ENCODE measurements at places on chromosomes 3 and 15.

GRCh38 chr3:126523745-126524428 lies at the start of gene CHST13:
TSS of gene CHST13 (plus strand) at chr3:126524155. CDS start at chr3:126524333, 178 bp downstream.
- no peak for DNase-seq

DNA sequence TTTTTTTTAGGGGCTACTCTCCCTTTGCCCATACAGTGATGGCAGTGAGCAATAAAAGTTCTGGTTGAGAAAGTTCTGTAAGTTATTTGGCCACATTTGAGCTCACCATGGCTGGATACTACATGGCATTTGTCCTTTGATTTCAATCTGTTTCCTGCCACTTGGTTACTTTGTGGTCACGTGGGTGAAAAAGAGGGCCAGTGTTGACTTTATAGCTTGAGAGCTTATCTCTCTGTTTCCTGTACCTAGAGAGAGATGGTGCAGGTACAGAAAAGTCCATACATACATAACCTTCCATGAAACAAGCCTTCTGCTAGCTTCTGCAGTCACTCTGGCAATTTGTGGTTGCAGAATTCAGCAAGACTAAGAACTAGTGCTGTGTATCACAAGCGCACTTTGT lies 23.4 kb upstream of the MECOM start:
- no peak for DNase-seq

DNA sequence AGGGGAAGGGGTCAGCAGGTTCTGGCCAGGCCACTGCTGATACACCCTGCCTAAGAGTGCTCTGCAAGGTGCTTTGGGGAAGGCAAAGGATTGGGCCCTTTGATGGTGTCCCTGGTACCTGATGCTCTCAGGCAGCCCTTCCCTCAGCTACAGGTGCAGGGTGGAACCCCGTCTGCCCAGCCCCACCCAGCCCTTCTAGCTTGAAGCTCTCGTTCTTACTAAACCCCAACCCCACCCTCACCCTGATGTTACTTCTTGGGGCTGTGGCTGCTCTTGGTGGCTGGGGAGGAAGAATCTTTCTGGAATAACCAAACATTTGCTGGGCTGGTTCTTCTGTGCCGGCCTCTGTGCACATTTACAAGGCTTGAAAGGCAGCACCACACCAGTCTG lies 6.4 kb downstream of the GNAI2 start:
- no peak for DNase-seq

DNA sequence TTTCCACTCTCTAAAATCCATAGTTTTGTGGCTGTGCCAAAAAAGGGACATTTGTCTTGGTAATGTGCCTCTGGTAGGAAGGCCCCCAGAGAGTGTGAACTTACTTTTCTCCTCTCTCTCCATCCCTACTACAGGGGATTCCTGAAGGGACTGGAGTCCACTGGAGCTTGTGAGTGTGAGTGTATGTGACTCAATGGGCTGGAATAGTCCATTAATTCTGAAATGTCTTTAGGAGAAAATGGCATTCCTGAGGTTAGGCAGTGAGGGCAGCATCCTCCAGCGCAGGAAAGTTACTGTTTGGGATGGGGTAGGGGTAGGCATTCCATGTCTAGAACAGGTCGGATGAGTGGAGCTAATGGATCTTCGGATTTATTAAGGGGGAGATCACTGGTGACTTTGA lies 59.8 kb upstream of the CACNA2D3 start:
- no peak for DNase-seq

DNA sequence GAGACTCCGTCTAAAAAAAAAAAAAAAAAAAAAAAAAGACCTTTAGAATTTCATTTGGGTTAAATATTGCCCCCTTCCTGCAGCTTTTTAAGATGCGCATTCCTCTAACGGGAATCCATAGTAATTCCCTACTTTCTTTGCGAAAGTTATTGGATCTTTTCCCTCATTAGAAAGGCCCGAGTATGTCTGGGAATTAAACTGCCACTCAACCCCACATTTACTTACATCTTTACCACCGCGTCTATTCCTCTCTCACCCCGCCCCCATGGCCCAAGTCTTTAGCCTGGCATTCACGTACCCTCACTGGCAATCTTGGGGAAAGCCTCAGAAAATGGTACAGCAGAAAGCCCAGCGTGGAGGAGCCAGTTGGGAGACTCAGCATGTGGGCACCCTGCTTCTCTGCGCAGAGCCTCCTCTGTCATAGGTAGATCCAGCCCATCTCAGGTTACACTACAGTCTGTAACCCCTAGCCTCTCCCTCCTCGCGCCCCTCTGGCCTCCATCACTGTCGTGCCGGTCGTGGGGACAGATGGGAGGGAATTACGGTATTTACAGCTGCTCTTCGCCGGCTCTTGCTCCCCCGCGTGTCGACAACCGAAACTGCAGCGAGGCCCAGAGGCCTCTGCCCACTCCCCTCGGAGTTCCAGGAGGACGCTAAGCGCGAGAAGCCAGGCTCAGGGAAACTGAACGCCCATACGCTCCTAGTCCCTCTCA lies 6.4 kb upstream of the ANKDD1A start:
- DNase-seq: no peak

- no peak for DNase-seq
Measured at GRCh38 chr3:157856078-157856939, 249.9 kb downstream of the SHOX2 start.

GRCh38 chr3:183815563-183815940 lies 9.8 kb downstream of the MAP6D1 start:
- no peak for DNase-seq

GRCh38 chr15:88036154-88036839 lies 220.2 kb downstream of the NTRK3 start:
- no peak for DNase-seq

DNA sequence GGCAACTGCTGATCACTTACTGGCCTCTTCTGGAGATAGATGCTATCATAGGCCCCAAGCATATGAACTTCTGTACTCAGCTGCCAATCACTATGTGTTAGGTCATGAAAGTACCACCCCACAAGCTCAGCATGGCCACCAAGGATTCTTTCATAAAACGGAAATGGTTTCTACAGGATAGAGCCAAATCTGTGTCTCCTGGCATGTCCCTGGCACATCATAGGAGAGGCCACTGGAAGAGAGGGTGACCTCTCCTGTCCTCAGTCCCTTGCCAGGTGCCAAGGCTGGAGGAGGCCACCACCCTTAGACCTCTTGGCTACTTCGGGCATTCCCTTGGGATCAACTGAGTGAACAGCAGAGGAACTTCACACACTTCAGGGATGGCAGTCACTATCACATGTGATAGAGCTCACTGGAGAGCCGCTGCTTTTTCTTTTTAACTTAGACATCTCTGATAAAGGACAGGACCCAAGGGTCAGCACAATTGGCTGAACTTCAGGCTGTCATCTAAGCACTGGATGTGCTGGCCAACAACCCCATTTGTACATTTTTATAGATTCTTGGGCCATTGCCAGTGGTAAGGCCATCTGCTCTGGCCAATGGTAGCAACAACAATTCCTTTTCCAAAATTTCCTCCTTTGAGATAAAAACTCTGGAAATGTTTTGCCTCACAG lies 425.2 kb downstream of the SQOR start:
- DNase-seq: no peak

DNA sequence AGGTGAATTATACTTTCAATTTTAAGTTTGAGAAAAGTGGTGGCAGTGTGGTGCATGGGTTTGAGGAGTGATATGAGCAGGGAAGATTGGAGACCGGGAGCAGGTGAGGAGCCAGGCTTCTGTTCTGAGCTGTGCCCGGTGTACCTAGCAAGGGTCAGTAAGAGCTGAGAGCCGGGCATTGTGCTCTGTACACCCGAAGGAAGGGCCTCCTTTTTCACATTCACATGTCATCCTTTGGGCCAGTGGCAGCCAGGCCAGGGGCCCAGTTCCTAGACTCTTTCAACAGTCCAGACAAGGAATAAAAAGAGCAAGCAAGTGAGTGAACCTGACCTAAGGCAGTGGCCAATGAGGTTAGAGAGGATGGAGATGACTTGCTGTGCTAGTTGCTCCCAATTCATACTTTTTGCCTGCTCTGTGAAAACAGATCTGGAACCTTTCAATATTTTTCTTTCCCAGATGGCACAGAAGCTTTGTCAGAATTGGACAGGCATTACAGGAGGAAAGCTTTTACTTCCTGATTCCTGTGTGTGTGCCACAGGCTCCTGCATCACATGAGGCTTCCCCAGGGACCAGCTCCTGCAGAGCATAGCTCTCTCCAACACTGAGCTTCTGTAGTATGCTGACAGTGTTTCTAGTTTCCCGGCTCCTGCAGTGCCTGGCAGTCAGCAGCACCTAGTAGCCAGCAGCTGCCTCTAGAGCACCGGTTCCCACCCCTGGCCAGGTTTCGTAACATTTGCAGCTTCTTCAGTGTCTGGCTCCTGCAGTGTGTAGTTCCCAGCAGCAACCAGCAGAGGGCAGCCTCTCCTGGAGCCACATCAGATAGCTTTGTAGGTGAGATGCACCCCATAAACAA lies 5.3 kb upstream of the TRA2B start:
- DNase-seq: peak; percentile 54

GRCh38 chr3:193929373-193929772 lies 206.6 kb upstream of the HES1 start:
- no peak for DNase-seq

- DNase-seq: no peak
Measured at GRCh38 chr3:25306066-25306465, 122.0 kb upstream of the RARB start.

DNA sequence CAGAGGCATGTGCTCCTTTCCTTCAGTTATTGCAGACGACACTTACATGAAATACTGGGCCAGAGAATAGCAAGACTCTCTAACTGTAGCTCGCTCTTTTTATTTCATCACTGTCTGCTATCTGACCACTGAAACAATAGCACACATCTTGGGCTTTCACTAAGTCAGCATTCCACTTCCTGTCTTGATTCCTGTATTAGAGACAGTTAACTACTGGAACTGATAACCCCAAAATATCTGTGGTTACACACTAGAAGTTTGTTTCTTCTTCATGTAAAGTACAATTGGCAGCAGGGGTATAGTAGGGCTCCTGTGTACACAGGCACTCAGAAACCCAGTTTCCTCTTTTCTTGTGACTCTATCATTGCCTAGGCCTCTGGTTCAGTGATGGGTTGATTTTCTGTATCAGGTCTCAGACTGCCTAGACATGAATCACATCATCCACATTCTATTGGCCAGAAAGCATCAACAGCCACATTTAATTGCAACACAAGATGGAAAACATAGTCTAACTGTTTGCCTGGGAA lies 230.2 kb upstream of the CD96 start:
- DNase-seq: no peak

DNA sequence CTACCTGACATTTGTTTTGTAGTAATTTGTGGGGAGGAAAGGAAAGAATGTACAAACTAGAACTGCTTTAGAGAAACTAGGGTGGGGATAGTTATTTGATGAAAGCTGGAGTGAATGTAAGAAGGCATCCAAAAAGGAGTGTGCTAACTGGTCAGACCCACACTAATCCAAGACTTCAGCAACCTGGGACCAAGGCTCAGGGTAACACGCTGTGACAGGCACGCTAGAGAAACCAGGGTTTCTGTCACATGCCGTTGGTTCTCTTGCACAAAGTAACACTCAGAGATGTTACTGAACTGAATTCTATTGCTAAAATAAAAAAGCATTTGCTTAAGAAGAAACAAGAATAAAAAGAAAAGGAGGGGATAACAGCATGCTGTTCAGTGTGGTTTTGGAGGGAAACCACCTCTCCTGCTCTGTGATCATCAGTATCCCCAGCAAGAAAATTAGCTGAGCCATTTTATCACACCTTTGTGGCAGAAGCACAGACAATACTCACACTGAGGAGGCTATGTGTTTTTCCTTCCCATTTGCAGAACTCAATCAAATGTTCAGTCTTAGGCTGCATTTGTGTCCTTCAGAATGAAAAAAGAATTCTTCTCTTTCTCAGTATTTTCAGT lies 2.8 kb upstream of the CCDC80 start:
- DNase-seq: no peak

DNA sequence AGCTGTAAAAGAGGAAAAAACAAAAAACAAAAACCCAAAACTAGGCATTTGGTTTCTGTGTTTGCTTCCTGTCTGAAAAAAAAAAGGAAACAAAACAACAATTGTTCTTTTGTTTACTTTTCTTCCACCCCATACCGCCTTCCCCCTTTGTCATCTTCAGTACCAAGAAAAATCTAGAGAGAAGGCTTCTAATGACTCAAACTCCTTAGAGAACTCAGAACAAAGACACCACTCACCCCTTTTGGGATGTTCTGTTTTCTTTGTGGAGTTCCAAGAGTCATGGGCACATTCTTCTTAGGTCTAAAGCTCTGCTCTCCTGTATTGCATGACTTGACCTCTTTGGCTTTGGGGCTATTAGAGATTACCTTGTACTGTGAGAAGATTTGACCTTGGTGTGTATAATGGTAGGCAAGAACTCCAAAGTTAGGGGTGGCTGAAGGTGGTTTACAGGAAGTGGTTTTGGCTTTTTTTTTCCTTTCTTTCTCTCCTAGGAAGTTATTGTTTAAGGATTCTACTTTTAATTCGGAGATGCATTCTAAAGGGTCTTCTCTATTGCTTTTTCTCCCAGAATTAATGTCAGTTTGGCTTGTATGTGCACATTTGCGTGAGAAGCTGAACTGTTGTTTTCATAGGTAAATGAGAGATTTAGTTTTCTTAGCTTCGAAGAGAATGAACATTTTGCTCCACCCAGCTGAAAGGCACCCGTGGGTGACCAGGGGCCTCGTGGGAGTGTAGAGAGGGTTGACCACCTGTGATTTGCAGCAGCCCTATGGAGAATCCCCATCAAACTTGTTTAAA lies 39.5 kb upstream of the ZBTB20 start:
- DNase-seq: no peak

- no peak for DNase-seq
Measured at GRCh38 chr3:69343875-69344274, 42.0 kb downstream of the FRMD4B start.

- DNase-seq: peak; percentile 65
Measured at GRCh38 chr3:11514191-11514821, 129.4 kb downstream of the VGLL4 start.

- DNase-seq: no peak
Measured at GRCh38 chr3:61890167-61890566, 328.8 kb downstream of the PTPRG start.

DNA sequence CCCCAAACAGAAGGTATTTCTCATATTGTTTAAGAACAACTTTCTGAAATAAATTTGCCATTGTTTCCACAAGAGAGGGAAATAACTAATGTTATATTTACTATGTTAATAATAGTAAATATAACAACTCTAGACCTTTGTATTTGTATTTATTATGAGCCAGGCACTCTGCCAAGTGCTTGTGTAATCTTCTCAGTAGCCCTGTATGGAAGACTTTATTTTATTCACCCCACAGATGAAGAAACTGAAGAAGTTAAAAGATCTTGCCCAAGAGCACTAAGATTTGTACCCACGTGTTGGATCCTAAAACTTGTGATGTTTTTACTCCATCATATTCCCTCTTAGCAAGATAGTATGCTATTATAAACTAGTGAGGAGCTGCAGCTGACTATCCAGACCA lies 12.0 kb upstream of the GNB4 start:
- DNase-seq: no peak

DNA sequence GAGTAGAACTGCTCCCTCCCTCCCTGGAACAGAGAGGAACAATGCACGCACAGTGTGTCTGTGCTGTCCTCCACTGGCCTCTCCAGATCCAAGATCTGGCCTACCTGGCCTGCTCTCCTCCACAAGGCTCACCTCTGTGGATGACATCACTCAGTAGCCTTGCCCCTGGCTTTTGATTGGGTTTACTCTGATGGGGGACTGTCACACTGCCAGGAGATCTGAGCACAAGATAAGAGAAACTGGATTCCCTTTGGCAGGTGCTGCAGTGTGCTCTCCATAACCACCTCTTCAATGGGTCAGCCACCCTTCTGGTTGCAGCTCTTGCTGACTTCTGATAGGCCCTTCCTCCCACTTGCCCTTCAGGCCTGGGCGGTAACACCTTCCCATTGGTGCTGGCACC lies 22.6 kb upstream of the ANO10 start:
- no peak for DNase-seq
